ENCODE measurements at places on chromosomes 11 and 22.

DNA sequence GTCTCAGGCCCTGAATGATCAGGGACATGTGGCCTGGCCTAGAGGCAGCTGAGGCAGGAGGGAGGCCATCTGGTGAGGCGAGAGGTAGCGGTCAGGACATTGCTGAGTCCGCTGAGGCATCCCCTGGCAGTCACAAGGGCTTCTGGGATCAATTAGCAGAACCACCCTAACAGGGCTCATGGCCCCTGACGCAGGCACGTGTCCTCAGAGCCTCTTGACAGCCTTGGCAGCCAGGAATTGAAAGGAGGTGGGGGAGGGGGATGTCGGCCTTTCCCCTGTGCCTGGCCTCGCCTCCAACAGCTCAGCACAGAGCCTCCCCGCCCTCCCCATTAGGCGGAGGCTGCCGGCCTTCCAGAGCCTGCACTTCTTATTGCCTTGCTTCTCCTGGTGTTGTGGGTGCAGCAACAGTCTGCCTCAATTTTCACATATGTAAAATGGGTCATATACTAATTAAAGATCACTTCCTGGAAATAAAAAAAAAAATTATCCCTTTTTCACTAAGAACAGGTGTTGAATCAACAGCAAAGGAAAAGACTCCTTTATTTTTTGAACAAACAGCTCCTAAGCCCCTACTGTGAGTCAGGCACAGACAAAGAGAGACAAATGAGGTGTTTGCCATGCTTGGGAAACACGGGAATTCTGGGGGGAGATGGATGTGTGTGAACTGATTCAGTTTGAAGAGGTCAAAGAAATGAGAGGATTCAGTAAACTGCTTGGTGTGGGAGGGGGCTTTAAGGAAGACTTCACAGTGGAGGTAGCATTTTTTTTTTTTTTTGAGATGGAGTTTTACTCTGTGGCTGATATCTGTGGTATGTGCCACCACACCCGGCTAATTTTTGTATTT is 55.3 kb downstream of the NFAM1 start:
- DNase-seq: no peak

GRCh38 chr11:82959987-82960778 is 58.6 kb downstream of the DDIAS start:
- no peak for DNase-seq

- no peak for DNase-seq
These were observed 89.2 kb downstream of the PLEKHA7 start for GRCh38 chr11:16924826-16925560.

DNA sequence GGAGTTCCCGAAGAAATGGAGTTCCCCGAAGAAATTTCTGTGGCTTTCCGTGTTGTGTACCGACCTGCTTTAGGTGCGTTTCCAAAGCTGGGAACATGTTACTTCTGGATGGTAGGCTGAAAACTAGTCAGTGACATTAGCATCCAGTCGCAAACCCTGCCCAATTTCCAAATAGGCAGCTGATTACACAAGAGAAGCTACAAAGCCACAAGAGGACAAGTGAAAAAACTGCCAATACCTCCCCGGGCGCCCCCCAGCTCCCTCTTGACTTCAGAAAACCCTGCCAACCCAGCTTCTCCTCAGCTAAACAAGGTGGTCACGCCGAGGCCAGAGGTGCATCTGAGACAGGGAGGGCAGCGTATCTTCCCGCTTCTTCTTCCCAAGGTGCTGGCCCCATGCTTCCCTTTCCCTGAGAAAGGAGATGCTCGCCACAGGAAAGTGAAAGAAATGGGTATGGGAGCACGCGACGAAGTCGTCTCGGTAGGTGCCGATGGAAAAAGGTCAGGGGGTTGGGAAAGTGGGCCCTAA is 551 bp downstream of the AGBL2 start:
- no peak for DNase-seq

- no peak for DNase-seq
These were observed 47.0 kb upstream of the PPP6R3 start for GRCh38 chr11:68413591-68413999.

DNA sequence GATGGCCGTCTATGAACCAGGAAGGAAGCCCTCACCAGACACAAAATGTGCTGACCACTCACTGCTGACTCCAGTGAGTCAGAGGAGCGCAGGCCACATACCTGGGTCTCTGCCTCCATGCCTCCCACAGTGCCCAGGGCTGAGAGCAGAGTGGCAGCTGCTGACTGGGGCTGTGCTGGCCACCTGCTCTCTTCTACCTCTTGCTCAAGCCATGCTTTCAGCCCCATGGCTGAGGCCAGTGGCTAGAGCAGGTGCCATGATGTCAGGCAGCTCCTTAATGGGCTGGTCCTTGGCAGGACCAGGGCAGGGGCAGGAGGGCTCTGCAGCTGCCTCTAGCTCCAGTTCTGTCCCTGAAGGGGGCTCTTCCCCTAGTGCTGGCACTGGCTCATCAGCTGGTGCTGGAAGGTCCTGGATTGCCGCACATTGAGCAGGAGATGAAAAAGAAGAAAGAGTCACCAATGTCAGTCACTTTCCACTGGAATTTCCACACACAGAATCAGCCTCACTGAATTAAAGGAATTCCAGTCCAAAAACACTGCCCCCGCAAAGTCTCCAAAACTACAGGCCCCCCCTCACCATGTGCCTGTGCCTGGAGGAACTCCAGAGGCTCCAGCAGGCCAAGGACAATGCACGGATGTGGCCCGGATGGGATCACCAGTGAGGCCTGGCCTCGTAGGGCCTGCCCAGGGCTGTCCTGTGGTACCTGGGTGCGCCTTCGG is 86.4 kb downstream of the GGTLC2 start:
- DNase-seq: no peak

DNA sequence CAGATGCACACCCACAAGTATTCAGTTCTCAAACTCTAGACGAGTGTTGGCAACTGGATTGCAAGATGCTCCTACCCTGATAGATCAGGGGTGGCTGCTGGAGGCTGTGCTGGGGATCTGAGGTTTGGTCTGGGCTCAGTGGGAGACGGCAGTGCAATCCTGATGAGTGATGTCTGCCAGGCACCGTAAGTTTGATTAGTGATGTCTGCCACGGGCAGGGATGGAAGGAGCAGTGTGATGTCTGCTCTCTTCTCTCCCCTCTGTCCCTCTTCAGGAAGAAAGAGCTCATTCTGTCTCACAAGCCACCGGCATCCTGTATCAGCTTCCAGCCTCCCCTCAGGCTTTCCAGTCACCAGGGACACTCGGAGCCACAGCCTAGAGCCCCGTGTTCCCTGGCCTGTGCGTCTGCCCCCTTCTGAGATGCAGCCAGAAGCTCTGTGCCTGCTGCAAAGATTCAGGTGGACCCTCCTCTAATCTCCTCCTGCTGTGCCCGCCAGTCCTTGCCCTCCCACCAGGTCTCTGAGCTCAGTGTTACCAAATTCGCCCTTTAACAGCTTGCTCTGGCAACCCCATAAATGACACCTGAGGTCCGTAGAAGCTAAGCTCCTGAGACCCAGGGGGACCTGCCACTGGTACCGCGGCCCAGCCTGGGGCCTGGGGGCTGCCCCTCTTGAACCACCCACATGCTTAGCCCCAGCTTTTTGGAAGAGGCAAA is 19.9 kb downstream of the TP53I11 start:
- DNase-seq: no peak

DNA sequence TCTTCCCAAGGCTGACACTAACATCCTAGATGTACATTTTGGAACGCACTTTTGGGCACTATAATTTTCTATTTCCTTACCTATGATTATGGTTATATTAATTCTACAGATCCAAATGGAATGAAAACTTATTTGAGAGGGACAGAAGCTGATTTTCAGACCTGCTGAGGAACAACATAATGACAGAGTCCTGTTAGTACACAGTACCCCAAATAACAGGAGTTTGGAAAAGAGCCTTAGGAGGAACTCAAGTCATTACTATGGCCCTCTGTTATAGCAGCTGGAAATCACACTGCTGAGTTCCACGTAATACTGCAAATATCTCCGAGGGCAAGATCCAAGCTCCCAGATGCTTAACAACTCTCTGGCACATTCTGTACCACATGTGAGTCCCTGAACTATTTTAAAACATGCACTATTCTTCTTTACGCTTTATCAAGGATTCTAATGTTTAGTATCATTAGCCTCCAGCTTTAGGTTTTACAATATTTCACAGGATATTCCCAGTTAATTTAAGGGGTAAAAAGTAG is 1027.7 kb upstream of the CCDC90B start:
- peak; percentile 37 for DNase-seq

GRCh38 chr11:66842896-66843775 is at the start of gene RCE1:
TSS of gene RCE1 (plus strand) at chr11:66843441. CDS start at chr11:66843456, 15 bp downstream.
- DNase-seq: peak; percentile 84

- DNase-seq: no peak
These were observed 4.9 kb downstream of the MYRF start for GRCh38 chr11:61757213-61757862.

- no peak for DNase-seq
These were observed 15.5 kb downstream of the NECTIN1 start for GRCh38 chr11:119713359-119714040.

- DNase-seq: no peak
These were observed 70.9 kb downstream of the SLC35F2 start for GRCh38 chr11:107787733-107788132.

DNA sequence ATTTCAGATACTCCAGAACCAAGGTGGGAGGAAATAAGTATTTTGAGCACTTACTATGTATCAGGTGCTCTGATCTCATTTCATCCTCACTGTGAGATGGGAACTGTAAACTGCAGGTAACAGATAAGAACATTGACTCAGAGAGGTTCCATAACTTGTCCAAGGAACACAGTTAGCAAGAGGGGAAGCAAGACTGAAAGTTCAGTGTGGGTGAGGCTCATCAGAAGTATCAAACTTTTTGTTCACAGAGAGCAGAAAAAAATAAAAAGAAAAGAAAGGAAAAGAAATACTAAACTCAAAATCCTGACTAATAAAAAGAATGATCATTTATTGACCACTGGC is 37.1 kb downstream of the RAB30 start:
- no peak for DNase-seq

DNA sequence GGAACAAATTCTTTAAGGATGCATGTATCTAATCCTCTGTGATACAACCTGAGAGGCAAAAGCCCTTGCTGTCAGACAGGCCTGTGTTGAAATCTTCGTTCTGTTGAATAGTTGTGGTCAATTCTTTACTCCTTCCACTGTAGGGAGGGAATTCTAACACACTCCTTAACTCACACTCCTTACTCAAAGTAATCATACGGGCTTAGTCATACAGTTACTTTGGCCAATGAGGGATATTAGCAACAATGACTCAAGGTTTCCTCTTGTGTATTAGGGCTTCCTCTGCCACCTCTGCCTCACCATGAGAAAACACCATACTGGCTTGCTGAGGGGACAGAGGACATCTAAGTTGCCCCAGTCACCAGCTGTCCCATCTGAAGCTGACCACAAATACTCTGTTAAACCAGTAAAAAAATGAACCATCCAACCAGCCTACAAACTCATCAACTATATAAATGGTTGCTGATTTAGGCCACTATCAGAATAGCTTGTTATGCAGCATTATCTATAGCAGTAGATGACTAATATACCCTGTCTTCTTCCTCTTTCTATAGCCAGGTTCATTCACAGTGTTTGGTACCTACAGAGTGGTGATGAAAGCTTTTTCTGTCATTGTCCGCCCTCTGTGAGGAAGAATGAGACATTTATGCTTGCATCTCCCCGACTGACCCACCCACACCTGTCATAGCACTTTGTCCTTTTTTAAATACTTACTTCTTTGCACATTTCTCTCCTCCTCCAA is 322.8 kb upstream of the SYN3 start:
- no peak for DNase-seq

- no peak for DNase-seq
These were observed 9.0 kb downstream of the HMGXB4 start for GRCh38 chr22:35266277-35266676.

DNA sequence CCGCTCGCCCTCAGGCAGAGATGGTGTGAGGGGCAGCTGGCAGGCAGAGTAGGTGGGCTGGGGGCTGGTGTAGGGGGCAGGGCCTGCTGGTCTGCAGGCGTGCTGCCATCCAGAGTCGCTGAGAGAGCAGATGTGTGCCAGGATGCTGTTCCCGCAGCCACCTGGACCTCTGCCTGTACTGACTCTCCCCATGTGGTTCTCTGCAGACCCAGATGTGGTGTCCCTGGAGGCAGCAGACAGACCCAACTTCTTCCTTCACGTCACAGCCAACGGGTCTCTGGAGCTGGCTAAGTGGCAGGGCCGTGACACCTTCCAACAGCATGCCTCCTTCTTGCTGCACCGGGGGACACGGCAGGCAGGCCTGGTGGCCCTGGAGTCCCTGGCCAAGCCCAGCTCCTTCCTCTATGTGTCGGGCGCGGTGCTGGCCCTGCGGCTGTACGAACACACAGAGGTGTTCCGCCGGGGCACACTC is 58.6 kb downstream of the OTOG start:
- no peak for DNase-seq

- no peak for DNase-seq
These were observed 72.0 kb downstream of the MICAL3 start for GRCh38 chr22:17952273-17952801.

DNA sequence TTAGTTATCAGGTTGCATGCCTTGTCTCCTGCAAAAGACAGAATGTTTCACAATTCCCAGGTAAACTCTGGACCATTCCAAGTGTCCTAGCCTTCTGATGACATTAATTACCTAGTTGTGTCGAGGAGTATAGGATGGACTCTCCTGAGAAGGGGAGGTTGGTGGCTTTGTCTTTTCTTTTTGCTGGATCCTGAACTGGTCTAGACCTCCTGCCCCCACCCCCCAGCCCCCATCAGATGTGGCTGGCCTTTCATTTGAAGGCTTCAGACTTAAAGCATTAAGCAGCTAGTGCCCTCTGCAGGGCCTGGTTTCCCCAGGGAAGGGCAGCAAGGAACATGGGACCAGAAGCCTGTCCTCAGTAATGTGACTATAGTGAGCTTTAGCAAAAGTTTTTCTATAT is 9.7 kb downstream of the MCAM start:
- no peak for DNase-seq

GRCh38 chr11:50071584-50072225 is 39.0 kb downstream of the OR4C45 start:
- no peak for DNase-seq

GRCh38 chr11:15034687-15035267 is 38.6 kb upstream of the CALCB start:
- DNase-seq: no peak

DNA sequence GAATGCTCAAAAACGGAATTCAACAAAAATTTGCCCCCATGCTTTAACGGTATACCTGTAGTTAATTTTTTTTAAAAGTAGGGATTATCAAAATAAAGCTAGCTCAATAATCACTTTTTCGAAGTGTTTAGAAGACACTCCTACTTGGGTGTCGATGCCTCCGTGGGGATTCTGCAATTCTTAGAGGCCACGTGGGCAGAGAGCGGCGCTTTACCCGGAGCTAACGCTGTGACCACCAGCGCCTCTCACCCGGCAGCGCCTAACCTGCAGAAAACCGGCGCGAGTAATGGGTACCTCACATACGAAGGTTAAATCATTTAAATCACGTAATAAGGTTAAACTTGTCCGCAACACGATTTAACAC is 583 bp downstream of the TAF1D start:
- DNase-seq: peak; percentile 30

GRCh38 chr11:67118801-67119584 is at the start of gene KDM2A:
TSS of gene KDM2A (plus strand) at chr11:67119263. CDS start at chr11:67121317, 2,054 bp downstream.
- peak; percentile 96 for DNase-seq

Data from hippocampal formation (tissue), 2 donors.